ENCODE measurements at places on chromosomes 2 and 18.

GRCh38 chr2:216692636-216693413 is 2.5 kb downstream of the IGFBP5 start:
- DNase-seq: peak; percentile 32

GRCh38 chr2:241037498-241037897 is 39.1 kb downstream of the SNED1 start:
- no peak for DNase-seq

GRCh38 chr2:64635976-64636911 is 17.5 kb downstream of the SERTAD2 start:
- DNase-seq: no peak

DNA sequence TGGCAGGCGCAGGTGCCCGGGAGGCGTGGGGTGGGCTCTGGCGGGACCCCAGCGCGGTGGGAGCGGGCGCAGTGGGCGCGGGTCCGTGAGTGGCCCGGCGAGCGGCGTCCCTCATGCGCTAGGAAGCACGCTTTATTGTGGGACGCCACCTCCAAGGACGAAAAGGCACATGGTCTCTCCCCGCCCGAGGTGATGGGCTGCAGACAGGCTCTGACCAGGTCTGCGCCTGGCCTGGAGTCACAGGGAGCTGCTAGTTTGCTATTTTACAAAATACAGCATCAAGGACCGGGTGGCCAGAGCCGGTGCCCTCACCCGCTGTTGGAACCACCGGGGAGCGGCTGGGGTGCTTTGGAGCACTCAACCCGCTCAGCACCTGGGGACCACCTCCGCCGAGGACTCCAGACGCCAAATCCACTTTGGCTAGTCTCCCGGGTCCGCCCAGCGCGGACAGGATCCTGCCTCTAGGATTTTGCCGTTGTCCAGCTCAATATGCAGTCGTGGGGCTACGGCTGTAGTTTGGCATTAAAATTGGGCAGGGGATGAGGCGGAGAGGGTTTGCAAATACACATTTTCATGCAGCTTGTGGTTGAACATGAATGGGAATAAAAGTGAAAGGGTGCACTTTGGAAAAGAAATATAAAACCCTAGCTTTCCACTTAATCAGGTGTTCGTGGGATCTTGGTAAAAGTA is 65.4 kb downstream of the LRRFIP1 start:
- no peak for DNase-seq
